Myocyte (in vitro differentiated cells): ENCODE measurements at places on chromosomes 2 and 18. TPM values are rescaled to one million over a fixed set of nuclear protein-coding genes. Genes with fewer than 3 reads are reported as not detected.

The TANC1 gene
- total RNA-seq = 19.1 and 20.1 TPM in 2 replicates

The ABCB11 gene
- total RNA-seq = 0.05 TPM in 1 of 2 replicates, not detected in the other

GRCh38 chr2:219433666-219434467, 776 bp upstream of the SPEG start:
- peak; percentile 73 for DNase-seq

GRCh38 chr18:62374410-62374965, 49.4 kb downstream of the TNFRSF11A start:
- DNase-seq = no peak

DNA sequence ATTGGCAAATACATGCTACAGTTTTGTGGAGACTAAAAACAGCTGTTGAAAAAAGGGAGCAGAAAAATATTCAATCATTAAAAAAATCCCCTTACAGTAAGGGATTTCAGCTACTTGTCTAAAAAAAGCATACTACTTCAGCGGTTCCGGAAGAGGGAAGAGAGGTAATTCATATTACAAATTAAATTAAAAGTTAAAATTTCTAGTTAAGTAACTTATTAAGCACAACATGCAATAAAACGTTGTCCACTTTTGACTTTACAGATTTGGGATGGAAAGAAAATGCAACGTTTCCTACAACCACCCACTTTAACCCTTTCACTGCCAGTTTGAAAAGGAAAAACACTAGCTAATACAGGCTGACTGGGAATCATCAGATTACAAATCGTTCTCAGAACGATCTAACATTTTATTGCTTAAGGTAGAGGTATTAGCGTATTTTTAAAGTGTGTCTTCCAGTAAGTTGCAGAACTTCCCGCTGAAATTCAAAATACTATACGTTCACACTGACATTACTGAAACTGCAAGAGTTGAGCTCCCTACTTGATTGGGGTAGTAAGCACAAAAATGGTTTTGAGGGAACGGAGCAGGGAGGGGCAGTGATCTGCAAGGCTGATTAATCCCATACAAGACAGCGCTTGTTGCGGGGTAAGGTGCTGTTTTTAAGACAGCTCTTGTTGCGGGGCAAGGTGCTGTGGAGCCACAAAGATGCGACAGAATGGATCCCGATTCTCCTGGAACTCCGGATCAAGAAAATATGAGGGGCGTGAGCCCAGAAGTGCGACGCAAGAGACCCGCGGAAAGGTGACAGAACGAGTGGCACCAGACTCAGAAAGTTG, 743 bp downstream of the HADHA start:
- peak; percentile 41 for DNase-seq

GRCh38 chr2:38850045-38850444, 25.7 kb downstream of the DHX57 start:
- no peak for DNase-seq

DNA sequence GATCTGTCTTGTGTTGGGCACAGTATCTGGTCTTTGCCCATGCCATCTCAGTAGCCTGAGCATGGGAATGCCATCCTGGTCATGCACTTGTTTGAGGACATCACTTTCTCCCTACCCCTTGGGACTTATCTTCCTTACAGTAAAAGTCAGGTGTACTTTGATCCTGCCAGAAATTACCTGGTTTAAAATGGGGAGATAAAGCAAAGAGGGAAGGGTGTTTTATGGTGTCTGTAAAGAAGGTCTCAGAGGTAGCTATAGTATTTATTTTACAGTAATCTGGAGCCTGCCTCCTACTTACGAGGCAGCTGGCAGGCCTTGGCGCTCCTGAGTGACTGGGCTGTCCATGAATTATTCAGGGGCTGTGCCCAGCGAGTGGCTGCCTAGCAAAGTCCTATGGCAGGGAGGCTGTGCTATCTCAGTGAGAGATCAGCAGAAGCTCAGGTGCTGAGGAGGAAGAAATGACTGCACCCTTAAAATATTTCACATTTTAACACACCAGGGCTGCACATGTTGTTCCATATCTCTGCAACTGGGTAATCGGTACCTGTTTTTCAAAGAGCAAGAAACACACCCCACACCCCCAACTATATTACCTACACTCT, 93.9 kb downstream of the SPTBN1 start:
- no peak for DNase-seq
